ENCODE measurements at places on chromosomes 2 and 18.

DNA sequence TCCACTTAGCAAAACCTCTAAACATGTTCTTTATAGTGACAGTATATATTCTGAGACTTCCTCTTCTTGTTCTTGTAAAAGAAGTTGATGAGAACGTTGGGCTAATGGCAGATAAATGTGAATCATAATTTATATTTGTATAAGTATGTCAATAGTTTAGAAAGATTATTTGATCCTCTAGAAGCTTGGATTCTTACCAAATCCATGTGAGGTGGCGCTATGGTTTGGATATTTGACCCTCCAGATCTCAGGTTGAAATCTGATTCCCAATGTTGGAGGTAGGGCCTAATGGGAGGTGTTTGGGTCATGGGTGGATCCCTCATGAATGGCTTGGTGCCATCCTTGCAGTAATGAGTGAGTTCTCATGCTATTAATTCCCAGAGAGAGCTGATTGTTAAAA is 29.8 kb upstream of the SCN1A start:
- DNase-seq: no peak

- no peak for DNase-seq
Observed at GRCh38 chr2:1501038-1501851, 88.0 kb downstream of the TPO start.

DNA sequence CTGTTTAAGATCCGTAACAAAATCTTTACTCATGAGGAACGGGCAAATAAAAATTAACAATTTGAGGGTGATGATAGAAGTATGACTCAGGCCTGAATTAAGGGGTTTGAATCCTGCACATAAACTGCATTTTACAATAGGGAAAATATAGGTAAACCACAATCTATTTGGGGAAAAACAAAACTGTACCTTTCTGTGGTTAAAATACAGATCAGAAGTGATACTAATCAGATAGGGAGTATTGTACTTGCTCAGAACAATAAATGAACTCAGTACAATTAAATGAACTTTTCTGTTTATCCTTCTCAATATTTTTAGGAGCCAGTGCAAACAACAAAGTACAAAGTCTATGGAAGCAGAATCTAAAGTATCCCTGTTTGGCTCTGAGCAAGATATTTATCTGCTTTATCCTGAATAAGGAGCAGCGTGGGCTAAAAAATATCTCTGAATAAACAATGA is 287.3 kb downstream of the ZNF385B start:
- no peak for DNase-seq

DNA sequence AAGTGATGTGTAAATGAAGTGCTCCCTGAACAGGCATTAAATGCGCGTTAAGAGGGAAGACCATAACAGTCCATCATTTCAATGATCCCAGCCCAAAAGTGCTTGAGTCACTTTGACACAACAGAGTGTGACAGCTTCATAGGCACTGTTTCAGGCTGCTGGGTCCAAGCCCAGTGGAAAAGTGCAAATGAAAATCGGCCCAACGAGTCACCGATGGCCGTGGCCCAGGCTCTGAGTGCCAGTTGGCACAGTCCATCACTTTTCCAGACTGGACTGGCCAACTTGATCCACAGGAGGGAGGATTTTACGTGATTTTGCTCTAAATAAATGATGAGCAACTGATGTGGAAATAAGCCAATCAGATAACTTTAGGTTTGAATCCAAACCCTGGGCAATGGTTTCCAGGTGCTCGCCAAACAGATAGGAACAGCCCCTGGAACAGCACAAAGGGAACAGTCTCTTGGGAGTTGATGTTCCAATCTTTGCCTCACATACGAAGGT is 114.0 kb downstream of the SP3 start:
- no peak for DNase-seq

- peak; percentile 66 for DNase-seq
Observed at GRCh38 chr18:57581301-57581934, 5.1 kb downstream of the FECH start.

DNA sequence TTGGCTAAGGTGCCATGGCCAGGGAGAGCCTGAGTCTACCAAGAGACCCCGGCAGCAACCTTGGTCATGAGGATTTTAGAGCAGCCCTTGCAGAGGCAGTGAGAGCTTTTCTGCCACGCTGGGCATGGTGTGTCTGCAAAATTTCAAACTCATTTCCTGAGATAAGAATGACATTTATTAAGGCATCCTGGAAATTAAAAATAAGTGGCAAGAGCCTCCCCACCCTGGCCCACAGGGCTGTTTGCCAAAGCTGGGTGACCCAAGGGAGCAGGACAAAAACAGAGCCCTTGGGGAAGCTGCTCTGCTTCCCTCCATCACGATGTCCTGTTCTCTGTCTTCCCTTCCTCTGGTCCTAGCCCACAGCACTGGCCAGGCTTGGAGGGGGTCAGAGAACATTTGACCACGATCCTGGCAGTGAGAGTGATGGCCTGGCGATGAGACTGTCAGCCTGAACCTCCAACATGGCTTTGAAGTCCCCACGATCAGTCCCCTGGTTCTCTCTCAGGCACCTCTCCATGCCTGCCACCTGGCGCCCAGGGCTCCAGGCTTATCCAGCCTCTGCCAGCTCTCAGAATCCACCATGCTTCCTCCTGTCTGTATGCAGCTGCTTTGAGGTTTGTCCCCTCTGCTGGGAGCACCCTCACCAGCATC is 68.9 kb upstream of the RMDN2 start:
- peak; percentile 36 for DNase-seq

- no peak for DNase-seq
Observed at GRCh38 chr2:26843041-26843440, 4.9 kb upstream of the DPYSL5 start.

- no peak for DNase-seq
Observed at GRCh38 chr2:241399941-241400922, 44.1 kb downstream of the FARP2 start.

All from islet precursor cell (in vitro differentiated cells).